ENCODE measurements at places on chromosomes 2 and 18. TPM values are rescaled to one million over a fixed set of nuclear protein-coding genes. Genes with fewer than 3 reads are reported as not detected.

DNA sequence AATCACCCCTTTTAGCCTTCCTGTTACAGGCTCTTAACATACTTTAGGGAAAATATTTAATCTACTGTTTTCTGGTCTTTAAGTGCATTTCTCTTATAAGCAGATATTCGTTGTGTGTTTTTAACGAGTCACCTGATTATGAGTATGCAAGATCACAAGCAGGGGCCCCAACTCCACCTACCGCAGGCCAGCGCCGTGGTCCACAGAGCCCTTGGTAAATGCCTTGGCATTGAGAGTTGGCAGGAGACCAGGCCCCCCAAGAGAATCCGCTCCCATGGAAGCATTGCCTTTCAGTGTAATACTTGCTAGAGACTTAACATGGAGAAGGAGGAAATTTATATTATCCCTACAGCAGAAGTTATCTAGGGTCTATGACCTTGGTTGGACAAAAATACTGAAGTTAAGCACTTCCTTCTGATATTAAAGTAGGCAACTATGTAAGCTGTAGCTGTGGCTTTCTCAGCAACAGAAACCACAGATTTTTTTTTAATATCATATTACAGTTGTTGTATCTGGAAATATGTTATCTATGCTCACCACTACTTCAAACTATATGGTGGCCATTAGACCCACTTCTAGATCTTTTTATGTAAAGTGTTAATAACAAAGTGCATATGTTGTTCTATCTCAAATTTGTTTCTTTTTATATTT, 241.8 kb upstream of the MGAT5 start:
- DNase-seq: no peak

DNA sequence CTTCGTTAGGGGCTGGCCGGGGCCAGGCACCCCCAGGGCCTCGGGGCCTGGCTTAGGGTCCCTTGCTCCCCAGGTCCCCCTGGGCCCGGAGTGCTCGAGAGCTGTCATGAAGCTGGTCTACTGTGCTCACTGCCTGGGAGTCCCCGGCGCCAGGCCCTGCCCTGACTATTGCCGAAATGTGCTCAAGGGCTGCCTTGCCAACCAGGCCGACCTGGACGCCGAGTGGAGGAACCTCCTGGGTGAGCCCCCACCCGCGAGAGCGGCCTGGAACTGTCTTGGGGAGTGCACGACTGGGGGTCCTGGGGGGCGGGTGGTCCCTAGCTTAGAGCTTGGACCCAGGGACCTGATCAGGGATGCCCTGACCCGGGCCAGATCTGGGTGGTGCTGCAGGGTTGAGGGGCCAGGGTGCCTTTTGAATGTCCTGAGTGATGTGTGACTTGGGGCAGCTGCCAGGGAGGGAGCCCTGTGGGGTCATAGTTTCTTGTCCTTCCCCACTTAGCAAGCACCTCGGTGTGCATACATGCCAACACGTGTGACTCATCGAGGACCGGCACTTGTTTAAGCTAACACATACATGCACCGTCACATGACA, 27.9 kb downstream of the GPC1 start:
- peak; percentile 15 for DNase-seq

The SCYGR4 gene
- not detected for total RNA-seq

GRCh38 chr2:176734868-176735267, 465.6 kb downstream of the MTX2 start:
- DNase-seq: no peak

DNA sequence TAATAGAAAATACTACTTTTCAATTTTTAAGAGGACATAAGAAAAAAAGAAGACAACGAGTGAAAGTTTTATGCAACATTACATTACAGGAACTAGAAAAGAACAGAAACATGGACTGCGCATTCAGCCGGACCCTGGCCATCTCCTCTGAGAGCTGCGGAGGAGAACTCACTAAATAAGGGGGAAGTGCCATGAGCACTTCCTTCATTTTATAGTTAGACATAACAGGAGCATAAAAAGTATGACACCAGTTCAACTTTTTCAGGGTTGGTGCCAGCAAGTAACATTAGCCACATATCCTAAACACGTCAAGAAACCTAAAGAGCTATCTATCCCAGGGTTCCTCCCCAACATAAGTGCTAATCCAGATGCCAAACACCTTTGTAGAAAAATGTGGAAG, 78.0 kb upstream of the SERTAD2 start:
- DNase-seq: no peak

GRCh38 chr2:240396623-240397541, 38.6 kb upstream of the GPC1 start:
- DNase-seq: peak; percentile 5

The SNRNP200 gene
- 202 TPM for total RNA-seq

DNA sequence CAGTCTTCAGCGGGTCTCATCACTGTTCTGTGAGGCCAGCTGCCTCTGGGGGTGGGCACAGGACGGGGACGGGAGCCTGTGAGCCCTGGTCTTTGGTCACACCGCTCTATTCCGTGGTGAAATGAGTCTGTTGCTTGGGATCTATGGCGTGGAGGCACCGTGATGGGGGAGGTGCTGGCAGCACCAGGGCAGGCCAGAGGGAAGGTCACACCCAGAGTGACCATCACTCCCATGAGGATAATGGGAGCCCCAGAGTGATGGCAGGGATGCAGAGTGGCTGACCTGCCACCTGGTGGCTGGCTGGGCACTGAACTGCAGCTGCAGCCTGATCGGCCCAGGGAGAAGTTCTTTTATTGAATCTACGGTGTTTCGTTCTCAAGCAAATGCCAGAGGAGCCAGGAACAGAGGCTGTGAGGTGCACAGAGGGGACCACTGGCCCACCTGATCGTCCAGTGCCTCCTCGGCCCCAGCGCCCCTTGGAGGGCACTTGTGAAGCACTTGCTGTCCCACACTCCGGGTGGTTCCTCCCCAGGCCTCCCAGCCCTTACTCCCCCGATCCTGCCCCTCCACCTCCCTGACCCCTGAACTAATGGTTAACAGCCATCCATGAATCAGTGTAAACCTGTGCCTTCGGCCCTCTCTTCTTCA, 17.9 kb downstream of the KCNIP3 start:
- DNase-seq: peak; percentile 57

- no peak for DNase-seq
Observed at GRCh38 chr2:135799738-135800137, 37.2 kb downstream of the LCT start.

- peak; percentile 7 for DNase-seq
Observed at GRCh38 chr2:233064530-233065199, 4.5 kb downstream of the INPP5D start.

GRCh38 chr2:72457801-72458516, 310.3 kb upstream of the CYP26B1 start:
- DNase-seq: no peak

Data from testis (tissue), 5 donors.